Amniotic stem cell (primary cell): ENCODE measurements at places on chromosomes 16 and 17.

DNA sequence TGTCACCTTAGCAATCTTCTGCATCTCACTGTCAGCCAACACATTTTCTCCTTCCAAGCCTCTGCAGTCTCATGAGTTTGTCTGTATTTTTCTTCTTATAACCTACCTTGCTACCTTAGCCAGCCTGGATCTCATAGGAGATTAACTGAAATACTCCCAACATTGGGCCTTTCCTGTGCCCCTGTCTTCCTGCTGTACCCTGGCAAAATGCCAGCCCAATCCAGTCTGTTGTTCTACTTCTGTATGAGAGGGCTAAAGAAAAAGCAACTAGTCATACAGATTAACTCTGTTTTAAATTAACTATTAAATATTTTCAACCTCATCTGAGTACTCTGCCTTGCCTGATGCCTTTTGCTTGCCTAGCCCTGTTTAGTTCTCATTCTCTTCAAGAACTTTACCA is 18.4 kb downstream of the GOSR1 start:
- DNase-seq = no peak

DNA sequence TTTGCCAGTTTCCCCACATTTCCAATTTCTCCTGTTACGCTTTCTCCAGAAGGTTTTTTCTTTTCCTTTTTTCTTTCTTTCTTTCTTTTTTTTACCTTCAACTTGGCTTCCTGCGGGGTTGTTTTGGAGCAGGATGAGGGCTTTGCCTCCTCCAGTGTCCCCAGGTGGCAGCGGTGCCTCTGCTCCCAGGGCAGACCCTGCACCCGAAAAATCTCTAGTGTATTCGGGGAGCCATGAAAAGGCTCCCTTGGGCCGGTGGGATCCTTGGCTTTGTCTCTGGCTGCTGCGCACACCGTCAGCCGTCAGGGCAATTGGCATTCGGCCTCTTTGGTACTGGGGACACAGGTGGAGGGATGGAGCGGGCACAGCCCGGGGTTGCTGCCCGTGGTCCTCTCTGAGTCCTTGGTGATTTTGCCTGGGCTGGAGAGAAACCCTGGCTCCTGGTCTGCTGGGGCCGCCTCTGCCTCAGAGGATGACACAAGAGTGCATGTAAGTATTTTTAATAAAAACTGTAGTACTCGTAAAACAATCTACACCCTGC is 846 bp downstream of the ITGB3 start:
- no peak for DNase-seq

DNA sequence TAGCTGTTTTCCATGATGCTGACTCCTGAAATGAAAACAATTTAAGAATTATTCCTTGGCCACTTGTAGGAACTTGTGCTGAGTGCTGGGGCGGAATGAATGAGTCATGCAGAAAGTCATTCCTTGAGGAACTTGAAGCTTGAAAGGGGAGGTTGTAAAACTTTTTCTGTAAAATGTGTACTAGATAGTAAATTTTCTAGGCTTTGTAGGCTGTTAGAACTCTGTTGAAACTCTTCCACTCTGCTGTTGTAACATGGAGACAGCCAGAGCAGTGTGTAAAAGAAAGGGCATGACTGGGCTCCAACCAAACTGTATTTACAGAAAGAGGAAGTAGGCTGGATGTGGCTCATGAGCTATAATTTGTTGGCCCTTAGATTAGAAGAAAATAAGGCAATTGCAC is 46.1 kb downstream of the ABCA8 start:
- DNase-seq = peak; percentile 79

GRCh38 chr17:46135879-46136563 is 57.2 kb downstream of the KANSL1 start:
- no peak for DNase-seq

- no peak for DNase-seq
Observed at GRCh38 chr17:81002013-81002384, 10.4 kb downstream of the CHMP6 start.

GRCh38 chr16:14447783-14448182 is 182.3 kb downstream of the PARN start:
- DNase-seq = no peak

DNA sequence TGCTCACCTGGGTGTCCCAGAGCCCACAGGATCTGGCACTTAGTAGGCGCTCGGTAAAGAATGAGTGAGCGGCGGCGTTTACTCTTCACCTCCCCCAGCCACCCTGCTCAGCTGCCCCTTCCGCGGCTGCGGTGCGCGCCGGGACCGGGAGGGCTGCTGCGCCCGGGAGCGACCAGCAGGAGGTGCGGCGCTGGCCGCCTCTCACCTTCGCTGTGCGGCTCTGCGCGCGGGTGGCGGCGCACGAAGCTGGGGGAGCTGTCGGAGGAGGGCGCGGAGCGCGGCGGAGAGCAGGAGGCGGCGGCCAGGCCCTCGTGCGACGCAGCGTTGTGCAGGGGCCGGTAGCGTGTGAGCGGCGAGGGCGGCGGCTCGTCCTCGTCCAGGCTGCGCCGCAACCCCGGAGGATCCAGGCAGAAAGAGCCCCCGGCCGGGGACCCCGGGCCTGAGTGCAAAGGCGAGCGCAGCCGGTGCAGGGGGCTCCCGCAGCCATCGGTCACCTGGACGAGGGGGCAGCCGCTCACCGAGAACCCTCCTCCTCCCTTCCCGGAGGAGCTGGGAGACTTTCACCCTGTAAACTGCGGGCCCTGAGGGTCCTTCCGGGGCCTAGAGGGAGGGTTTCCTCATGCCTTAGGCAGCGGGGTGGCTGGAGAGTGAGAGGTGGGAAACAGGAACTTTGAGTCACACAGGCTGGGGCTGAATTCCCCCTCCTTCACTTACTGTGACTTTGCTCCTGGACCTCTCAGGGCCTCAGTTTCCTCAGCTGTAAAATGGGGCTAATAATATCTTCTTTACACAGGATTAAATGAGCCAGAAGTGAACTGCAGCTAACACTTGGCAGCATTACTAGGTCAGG is 12.5 kb downstream of the SAMD14 start:
- DNase-seq = no peak

DNA sequence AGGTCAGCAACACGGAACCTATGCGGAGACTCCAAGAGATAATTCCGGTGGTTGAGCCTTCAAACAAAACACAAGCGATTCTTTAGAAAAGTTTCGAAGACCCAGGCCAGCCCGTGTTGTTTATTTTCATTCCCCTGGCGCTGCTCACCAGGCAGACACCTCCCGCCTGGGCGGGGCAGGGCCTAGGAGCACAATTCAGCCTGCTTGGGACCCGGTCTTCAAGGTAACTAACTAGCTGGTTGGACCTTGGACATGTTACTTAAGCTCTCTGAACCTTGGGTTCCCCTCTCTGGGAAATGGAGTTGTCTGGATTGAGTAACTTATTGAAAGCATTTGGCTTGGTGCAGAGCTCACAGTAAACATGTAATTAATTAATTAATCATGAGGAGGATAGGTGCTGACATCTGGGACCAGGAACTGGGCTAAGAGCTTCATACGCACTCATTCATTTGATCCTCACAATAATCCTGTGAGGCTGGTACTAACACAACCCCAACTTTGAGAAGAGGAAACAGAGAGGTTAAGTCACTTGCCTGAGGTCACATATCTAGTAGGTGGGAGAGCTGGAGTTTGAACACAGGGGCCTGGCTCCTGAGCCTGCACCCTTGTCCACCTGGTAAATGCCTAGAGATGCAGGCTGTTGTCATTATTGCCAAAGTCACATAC is 125.3 kb upstream of the SMURF2 start:
- no peak for DNase-seq

GRCh38 chr16:23955088-23955487 is 119.3 kb downstream of the PRKCB start:
- no peak for DNase-seq

DNA sequence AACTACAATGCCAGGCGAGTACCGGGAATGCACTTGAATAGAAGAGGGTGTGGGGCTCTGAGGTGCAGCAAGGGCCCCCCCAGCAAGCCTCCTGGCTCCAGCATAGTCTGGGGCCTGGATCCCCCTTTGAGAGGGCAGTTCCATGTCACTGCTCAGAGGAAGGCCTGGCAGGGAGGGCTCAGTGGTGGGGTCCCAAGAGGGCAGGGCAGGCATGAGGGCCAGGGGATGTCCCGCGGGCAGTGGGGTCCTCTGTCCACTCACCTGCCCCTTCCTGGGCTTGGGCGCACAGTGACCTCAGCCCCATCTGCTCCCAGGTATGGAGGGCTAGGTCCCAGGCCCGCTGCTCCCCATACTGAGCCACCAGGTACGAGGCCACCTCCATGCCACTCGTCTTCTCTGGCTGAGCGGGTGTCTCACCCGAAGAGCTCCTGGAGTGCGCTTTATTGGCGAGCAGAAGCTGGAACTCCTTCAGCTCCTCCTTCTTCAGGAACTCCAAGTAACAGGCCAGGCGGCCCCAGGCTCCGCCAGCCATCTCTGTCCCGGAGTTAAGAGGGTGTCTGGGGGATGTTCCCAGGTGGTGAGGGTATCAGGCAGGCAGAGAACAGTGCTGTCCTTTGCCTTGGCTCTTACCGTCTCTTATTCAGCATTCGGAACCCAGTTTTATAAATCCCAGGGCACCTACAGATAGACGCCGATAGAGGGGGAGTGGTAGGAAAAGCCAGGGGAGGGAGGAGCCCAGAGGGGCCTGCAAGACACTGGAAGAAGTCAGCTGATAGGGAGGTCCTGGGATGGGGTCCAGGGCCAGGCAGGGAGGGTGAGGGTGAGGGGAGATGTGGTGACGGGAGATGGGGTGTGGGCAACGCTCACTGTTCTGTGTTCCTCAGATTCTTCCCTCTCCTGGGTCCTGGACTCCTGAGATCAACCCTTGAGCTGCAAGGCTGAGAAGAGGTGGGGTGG is 605 bp downstream of the NLRP1 start:
- no peak for DNase-seq

- no peak for DNase-seq
Observed at GRCh38 chr16:71758293-71758760, 33.8 kb upstream of the PHLPP2 start.

DNA sequence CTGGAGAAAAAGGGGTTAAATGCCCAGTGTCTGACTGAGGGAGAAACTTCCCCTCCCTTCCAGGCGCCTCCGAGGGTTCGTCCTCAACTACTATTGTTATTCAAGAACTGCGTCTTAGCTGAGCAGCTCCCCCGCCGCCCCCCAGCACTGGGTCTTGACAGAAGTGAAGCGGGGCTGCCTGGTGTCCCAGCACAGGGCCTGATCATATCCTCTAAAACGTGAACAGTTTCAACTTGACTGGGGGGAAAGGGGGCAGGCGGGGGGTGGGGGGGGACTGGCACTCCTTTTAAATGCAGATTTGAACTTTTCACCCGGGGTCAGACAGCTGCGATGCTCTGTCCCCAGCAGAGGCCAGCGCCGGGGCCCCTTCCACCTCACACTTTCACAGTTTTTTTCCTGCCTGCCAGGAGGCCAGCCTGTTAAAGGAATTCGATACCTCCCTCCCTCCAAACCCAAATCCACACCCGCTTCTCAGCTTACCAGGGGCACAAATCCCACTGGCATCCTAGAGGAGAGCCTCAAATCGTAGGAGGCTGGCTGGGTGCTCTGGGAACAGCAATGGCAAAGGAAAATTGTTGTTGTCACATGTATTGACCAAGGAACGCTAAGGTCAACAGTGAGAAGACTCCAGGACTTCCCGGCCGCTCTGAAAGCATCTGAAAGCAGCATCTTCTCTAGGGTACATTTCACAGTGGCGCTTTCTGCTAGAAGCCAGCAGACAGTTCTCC is 14.5 kb downstream of the ZFHX3 start:
- DNase-seq = no peak

- DNase-seq = no peak
Observed at GRCh38 chr17:34182036-34182803, 72.9 kb upstream of the CCL2 start.

GRCh38 chr16:11181899-11182279 is 74.1 kb downstream of the SOCS1 start:
- no peak for DNase-seq
